ENCODE measurements at places on chromosomes 1 and 21.

DNA sequence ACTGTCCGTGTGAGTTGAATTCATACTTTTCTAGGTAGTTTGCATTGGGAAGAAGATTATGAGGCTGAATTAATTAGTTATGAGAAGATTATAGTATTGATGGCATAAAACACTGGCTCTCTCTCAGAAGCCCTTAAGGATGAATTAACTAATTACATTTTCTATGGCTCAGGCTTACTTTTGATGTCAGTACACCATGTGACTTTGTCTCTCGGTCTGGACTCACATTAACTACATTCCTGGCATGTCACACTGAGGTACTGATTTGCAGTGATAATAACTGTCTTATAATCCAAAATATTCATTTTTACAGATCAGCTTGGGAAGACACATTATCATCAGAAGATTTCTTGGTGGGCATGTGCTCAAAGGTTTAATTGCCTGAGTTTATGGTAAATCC lies 362.2 kb downstream of the ZP4 start:
- no peak for DNase-seq

GRCh38 chr1:226950871-226951270 lies 10.8 kb downstream of the COQ8A start:
- DNase-seq, result no peak

GRCh38 chr1:45914836-45915235 lies 111.4 kb downstream of the MAST2 start:
- no peak for DNase-seq

- DNase-seq, result no peak
These were observed 2.4 kb upstream of the CSMD2 start for GRCh38 chr1:34167389-34167788.

DNA sequence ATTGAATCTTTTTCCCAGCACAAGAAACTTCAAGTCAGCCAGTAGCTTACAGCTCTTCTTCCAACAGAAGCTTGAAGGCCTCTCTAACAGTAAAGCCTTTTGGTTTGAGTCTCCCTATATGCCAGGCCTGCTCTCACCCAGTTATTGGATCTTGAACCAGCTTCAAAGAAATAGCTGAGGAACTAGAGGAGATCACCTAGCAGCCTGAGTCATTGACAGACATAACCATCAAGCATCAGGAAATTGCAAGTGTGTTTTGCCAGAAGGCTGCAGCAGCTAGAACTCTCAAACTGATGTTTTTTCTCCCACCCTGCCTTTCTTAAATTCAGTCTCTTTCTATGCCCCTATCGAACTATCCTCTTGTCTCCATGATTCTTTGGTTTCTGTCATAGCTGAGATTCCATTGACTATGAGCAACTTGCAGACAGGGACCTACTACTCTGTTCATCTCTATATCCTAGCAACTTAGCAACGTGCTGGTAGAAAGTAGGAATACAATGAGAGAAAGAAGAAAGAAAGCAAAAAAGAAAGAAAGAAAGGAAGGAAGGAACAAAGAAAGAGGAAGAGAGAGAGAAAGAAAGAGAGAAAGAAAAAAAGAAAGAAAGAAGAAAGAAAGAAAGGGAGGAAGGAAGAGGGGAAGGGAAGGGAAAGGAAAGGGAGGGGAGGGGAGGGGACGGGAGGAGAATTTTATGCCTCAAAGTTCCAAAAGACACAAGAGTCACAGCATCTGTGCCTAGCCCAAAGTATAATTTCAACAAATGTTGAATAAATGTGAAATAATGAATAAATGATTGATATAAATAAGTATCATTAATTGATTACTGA lies 60.0 kb upstream of the FGGY start:
- no peak for DNase-seq

GRCh38 chr21:44436958-44437357 lies 18.4 kb upstream of the LRRC3 start:
- no peak for DNase-seq

GRCh38 chr1:1006305-1007159 lies 6.6 kb upstream of the HES4 start:
- DNase-seq, result no peak

GRCh38 chr1:92900539-92900938 lies 60.7 kb downstream of the DIPK1A start:
- DNase-seq, result no peak

DNA sequence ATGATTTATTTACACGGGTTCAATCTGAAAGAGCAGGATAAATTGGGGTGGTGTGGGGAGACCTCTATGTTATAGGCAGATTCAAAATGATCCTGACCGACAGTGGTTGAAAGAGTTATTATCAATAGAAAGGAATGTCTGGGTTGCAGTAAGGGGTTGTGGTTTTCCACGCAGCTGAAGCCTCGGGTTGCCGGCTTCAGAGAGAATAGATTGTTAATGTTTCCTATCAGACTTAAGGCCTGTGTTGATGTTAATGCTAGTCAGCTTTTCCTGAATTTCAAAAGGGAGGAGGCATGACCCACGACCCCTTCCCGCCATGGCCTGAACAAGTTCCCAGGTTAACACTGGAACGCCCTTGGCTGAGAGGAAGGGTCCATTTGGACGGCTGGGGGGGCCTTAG lies 2.2 kb upstream of the UBE2J2 start:
- DNase-seq, result no peak

GRCh38 chr1:39892601-39893595 lies 8.8 kb downstream of the MYCL start:
- no peak for DNase-seq

- no peak for DNase-seq
These were observed 49.9 kb downstream of the CBS start for GRCh38 chr21:43025636-43026180.

- DNase-seq, result no peak
These were observed 1.1 kb downstream of the KLHDC9 start for GRCh38 chr1:161099090-161099802.

DNA sequence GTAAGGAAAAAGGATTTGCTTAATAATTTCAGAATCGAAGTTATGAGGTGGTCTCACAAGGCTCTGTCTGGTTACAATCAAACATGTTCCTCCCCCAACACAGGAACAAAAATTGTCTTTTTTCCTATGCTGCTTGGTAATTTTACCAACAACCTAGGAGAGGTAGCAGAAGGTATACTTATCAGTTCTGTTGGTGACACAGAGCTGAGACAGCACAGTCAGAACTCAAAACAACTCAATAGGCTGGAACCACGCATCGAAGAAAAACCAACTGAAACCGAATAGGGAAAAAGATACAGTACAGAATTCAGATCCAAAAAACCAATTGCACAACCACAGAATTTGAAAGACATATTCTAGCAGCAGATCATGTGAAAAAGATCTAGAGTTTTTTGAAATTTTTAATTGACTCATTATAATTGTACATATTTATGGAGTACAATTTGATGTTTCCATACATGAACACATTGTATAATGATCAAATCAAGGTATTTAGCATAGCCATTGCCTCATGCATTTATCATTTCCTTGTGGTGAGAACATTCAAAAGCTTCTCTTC lies 3.8 kb downstream of the G0S2 start:
- DNase-seq, result no peak

All from activated CD4-positive, alpha-beta T cell treated with anti-CD3 and anti-CD28 coated beads, Interleukin-2, amount 50 U/mL, for 4 hours (primary cell).